ENCODE measurements at places on chromosomes 6 and 20.

- DNase-seq, result no peak
Observed at GRCh38 chr6:91127752-91128151, 540.9 kb upstream of the MAP3K7 start.

DNA sequence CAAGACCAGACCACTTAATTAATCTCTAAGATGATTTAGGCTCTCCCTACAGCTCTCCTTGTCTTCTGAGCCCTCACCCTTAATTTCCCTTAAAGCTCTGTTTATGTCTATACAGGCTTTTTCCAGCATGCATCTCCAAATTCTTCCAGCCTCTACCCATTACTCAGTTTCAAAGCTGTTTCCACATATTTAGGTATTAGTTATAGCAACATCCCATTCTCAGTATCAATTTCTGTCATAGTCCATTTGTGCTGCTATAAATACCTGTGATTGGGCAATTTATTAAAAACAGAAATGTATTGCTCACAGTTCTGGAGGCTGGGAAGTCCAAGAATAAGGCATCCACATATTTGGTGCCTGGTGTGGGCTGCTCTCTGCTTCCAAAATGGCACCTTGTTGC lies 2.3 kb upstream of the SERPINB1 start:
- no peak for DNase-seq

DNA sequence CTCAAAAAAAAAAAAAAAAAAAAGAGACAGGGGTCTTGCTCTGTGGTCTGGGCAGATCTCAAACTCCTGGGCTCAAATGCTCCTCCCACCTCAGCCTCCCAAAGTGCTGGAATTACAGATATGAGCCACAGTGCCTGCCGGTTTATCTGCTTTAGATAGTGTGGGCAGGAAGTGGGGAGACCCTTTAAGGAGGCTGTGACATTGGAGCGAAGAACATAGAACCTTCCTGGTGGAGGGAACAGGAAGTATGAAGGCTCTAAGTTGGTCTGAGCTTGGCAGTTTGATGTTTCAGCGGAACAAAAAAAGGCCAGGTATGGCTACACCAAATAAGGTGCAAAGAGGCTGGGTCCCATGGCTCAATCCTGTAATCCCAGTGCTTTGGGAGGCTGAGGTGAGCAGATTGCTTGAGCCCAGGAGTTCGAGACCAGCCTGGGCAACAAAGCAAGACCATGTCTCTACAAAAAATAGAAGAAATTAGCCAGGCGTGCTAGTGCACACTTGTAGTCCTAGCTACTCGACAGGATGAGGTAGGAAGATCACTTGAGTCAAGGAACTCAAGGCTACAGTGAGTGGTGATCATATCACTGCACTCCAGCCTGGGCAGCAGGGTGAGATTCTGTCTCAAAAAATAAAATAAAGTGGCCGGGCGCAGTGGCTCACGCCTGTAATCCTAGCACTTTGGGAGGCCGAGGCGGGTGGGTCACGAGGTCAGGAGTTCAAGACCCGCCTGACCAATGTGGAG lies 8.7 kb upstream of the ZMYND8 start:
- no peak for DNase-seq

DNA sequence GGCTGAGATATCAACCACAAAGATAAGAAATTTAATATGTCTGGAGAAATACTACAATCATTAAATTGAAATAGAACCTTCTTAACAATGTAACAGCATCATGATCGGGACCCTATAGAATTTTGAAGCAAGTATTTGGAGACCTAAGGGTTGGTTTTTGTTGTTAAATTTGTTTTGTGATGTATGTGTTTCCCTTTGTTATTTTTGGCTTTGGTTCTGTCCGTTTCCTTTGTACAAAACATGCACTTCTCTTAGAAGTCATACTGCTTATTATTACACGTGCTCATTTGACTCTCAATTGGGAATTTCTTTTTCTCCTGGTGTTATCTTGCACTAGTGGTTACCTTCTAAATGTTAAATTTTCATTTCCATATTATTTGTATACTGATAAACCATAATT lies 4.0 kb upstream of the PLN start:
- no peak for DNase-seq

DNA sequence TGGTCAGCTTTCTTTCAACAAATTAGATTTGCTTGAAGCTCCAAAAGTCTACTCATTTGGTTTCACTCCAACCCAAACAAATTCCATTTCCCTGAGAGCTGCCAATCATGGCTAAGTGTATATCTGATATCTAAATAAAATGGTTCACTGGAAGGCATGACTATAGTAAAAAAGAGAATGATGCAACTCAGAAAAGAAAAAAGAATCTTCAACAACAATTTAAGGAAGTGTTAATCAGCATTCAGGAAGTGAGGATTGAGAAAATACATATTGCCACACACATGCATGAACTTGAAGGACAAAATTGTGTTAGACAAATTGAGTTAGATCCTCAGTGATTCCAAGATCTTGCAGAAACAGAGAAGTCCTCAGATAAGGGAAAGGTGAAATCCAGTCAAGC lies 972.9 kb upstream of the FLRT3 start:
- DNase-seq, result no peak

DNA sequence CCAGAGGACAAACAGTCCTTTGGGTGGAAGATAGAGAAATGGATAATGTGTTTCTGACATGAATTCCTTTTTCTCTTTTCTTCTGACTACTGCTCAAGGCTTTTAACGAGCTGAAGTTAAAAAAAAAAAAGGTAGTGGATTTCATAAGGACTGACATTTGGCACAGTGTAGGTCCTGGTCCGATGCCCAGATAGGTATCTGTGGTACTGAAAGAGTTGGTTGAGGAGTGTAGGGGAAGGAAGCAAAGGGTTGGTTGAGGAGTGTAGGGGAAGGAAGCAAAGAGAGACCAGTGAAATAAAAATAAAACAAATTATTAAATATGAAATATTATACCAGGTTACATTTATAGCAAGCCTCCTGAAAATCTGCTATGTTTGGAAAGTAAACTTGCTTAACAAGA lies 11.8 kb downstream of the UTRN start:
- no peak for DNase-seq

DNA sequence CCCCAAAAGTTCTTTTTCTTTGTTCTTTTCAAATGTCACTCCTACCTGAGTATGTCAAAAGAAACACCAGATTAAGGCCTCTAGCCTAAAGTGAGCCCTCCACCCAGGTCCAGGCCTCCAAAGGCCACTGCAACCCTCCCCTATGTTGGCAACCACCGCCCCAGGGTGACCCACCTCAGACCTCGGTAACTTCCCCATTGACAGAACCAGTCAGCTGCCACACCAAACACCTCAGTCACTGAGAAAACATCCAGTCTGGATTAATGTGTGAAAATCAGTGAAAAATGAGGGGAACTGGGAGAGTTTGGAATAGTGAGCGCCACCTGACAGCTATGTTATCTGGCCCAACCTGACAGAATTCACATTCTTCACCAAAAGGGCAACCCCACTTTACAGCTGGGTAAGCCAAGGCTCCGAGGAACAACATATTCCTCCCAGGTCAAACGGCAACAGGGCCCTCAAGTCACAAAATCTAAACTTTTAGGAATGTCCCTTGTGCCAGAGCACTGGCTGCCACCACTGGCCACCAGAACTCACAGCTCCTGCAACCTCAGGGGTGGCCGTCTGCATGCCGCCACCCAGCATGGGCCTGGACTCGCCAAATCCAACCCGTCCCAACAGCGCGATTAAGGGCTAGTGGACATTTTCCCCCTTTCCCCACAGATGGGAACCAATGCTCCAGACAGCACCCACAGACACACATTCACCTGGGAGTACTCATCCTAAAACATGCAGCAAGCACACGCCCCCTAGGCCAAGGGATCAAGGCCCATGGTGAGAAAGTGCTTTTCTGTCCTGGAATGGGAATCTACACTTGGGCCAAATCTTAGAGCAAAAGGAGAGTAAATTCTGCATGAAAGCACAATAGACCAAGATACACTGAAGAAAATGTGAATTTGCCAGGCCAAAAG lies 4.8 kb downstream of the TAF4 start:
- DNase-seq, result no peak

DNA sequence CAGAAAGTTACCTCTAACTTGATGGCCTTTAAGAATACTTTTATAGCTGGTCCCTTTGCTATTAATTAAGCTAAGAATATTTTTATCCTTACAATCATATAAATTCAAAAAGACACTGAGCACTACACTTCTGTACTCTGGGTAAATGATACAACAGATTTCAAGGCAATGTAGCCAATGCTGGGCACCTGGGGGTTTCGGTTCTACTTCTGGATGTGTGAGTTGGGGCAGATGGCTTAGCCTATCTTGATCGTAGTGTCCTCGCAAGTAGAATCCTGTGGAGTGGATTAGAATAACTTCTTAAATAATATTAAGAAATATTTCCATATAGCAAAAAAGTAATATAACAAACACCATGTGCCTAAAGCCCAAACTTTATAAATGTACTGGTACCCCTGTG lies 96.9 kb upstream of the NT5E start:
- DNase-seq, result no peak

DNA sequence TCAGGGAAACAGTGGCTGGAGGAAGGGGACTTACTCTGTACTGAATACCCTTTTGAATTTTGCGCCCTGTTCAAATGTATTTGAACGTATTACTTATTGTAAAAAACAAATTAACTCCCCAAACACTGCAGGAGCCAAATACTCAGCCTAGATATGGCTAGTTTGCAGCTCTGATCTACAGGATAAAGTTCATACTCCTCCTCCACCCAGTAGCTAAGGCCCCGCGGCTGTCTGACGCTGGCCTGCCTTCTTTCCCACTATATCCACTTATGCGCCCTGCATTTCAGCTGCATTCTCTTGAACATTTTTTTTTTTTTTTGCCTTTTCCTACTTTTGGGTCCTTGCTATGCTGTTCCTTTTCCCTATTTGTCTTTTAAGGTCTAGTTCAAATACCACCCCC lies 6.5 kb downstream of the GSS start:
- no peak for DNase-seq

- no peak for DNase-seq
Observed at GRCh38 chr6:23446469-23446967, 679.5 kb upstream of the NRSN1 start.

GRCh38 chr6:38306931-38307330 lies 332.8 kb downstream of the BTBD9 start:
- DNase-seq, result no peak

GRCh38 chr6:3721810-3722621 lies 29.5 kb downstream of the PXDC1 start:
- no peak for DNase-seq

GRCh38 chr6:141024526-141024925 lies 1108.2 kb upstream of the GJE1 start:
- DNase-seq, result no peak

DNA sequence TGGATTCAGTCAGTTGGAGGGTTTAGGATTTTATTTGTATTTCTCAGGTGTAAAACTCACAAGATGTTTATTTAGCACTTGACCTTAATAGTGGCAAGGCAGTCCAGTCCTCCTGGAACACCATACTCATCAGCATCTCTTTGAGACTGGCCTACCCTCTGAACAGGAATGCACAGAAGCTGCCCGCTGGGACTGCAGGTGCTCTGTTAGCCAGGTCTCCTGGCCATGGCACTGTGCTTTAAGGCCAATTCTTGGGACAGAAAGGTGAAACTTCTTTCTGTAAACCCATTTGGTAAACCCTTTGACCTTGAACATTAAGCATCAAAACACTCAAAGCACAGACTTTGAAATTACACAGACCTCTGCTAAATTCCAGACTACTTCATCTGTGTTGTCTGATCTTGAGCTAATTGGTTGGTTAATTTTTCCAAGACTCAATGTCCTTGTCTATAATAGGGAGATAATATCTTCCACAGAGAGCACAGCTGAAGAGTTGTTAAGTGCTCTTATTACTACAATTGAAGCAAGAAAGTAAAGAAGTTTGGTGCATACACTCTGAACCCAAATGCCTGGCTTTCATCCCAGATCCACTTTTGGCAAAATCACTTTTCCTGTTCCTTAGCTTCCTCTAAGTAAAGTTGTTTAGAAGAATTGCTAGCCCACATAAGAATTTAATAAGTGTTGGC lies 54.9 kb upstream of the NT5E start:
- no peak for DNase-seq
